ENCODE measurements at places on chromosomes 11 and 22.

DNA sequence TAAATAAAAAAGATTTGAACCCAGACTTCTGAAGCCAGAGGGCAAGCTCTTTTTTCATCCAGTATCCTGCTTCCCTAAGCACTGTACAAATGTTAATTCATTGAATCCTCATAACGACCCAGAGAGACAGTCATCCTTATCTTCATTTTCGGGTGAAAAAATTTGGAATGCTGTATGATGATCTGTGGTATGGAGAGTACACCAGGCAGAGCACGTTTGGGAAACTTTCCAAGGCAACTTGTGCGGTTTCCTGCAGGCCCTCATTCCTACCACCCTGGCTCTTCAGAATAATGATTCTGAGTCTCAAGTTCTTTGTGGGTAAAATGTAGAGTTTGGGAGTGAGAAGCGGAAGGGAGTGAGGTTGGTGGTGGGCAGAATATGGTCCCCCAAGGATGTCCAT lies 177.9 kb upstream of the CADM1 start:
- DNase-seq = no peak

DNA sequence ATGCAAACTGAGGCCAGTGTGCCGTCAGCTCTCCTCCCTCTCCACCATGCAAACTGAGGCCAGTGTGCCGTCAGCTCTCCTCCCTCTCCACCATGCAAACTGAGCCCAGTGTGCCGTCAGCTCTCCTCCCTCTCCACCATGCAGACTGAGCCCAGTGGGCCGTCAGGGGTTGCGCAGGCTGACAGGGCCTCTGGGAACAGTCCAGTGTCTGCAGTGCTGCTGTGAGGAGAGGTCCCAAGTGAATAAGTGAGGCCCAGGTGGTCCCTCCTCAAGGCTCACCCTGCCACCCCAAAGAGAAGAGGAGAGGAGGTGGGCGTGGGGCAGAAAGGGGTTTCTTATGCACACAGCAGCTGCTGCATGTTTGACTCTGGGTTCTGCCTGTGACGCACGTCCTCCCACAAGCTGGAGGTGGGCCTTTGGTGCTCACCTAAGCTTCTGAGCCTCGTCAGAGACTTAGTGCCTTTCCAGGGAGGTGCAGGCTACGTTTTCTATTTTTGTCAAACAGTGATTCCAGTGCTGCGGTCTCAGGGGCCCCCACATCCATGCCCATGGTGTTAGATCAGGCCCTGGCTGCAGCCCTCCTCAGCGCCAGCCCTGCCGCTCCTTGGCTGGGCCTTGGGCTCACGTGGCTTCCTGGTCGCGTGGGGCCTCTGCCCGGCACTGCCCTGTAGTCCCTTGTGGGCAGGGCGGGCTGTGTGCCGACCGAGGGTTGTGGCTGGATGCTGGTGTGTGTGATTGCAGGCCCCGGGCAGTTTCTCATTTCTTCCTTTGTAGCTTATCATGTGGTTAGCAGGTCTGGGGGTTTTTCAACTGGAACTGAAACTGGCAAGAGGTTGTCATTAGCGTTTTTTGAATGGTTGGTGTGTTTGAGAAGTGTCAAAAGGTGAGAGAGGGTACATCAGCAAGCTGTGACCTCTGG lies 7.1 kb downstream of the TPCN2 start:
- no peak for DNase-seq

- no peak for DNase-seq
Observed at GRCh38 chr22:30385942-30386341, 1.3 kb downstream of the RNF215 start.

DNA sequence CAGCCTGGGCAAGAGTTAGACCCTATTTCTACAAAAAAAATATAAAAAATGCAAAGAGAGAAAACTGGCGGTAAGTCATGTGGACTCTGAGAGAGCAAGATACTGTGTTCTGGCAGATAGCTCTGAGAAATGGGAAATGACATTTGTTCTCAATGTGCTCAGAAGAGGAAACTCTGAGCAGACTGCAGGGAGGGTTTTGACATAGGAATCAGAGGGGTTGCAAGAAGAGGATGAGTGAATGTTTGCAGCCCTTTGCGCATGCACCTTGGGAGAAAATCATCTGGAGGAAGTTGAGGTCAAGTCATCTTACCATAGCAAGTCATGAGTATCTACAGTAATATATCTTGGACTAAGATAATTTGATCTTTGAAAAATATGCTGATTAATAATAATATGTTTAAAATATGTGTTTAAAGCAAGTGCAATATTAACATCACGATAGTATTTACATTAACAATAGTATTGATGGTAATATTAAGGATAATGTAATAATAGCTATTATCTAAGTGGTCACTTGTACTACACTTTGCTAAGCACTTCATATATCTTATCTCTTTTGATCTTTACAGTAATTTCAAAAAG lies 2.6 kb downstream of the ACER3 start:
- DNase-seq = no peak

DNA sequence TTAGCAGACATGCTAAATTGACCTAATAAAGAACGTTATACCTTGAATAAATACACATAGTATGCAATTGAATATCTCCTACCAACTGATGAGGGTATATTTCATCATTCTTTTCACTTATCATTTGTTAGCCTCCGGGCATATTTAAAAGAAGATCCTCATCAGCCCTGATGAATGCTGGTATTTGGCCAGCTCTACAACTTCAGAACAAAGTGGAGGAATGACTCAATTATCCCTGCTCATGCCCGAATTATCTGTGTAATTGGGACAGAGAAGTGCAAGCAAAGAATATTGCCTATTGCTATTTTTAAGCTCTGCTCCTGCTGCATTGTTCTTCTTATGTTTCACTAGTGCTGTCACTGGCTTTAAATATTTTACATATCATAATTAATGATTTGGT lies 622.1 kb downstream of the METTL15 start:
- DNase-seq = no peak

DNA sequence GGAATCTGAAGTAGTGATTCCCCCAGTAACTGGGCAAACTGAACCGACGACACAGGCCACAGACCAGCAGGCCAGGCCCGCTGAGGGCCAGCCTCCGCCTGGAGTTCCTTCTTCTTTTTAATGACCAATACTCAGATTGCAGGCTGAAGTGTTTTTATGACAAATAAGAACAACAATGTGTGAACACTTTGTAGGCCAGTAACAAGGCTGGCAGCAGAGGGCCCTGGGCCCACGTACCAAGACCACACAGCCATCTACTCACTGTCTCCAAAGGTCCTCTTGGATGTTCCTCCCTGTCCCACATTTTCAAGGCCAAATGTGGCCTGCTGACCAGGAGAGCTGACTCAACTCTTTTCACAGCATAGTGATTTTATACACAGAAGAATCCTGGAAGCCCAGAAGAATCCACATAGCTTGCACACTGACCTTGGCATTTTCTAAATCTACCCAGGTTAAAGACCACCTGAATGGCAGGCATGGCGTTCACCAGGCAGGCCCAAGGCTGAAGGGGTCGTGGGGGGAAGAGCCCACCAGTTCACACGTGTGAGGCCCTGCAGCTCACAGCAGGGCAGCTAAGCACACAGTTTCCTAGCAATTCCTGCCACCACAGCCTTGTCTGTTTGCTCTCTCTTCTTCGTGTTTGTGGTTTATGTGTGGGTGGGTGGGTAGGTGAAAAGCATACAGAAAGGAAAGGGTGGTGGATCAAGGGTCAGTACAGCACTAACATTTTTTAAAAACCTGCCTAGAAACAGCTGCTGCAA lies 13.3 kb downstream of the SMCO4 start:
- DNase-seq = no peak

DNA sequence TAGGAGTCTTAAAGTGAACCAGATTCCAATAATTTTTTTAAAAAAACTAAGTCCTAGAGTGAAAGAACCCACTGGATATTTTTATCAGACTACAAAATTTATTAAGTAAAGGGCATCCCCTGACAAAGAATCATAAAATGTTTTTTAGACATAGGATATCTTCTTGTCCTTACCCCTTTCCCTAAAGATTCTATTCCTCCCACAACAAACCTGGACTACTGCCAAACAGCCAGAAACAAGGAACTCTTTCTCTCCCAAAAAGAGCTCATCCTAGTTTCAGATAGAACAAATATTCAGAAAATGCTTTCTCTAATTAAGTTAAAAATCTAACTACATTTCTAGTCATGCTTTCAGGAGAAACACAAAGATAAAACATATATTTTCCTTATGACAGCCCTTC lies 327.1 kb downstream of the FAM181B start:
- DNase-seq = no peak

DNA sequence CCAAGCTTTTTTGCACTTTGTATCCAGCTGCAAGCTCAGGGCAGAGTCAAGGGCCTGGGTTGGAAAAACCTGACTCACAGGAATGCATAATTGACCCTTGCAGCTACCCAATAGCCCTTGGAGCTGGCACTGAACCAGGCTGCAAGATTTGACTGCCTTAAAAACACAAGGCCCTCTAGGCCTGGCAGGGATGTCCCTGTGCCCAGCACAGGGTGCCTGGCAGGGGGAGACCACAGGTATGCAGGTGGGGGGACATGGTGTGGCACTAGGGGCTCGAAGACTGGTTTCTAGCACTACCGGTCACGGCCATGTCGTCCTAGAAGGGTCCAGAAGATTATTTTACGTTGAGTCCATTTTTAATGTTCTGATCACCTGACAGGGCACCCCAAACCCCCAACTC lies 30.2 kb downstream of the SBF1 start:
- no peak for DNase-seq

GRCh38 chr11:108115500-108116140 lies 5.7 kb upstream of the ACAT1 start:
- no peak for DNase-seq

DNA sequence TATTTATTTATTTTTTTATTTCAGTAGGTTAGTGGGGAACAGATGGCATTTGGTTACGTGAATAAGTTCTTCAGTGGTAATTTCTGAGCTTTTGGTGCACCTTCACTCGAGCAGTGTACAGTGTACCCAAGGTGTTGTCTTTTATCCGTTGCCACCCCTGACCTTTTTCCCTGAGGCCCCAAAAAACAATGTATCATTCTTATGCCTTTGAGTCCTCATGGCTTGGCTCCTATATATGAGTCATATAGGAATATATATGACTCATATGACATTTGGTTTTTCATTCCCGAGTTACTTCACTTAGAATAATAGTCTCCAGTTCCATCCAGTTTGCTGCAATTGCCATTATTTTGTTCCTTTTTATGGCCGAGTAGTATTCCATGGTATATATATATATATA lies 763.9 kb downstream of the NTM start:
- DNase-seq = no peak

DNA sequence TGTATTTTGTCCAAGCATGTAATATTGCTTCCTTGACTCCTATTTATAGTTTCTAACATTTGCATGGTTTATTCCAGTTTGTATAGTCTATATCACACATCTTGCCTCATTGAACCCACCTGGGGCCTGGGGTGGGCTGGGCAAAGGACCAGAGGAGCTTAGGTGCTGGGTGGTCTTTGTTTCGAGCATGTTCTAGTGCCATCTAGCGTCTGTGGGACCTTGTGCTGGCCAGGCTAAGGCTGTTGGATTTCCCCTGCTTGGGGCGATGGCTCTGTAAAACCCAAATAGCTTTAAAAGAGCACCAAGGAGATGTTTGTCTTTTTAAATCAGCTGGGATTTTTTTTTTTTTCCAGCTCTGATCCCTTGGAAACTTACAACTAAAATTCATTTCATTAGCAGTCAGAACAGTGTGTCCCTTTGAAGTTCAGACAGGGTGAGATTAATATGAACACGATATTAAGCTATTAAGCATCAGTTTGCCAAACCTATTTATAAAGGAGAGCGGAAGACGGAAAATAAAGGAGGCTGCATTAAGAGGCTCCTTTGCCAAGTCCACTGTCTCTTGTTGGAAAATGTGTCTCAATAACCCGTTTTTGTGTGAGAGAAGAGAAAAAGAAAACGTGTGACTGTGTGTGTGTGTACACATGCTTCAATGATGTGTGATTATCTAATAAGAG lies 157.4 kb downstream of the COMMD9 start:
- no peak for DNase-seq

- no peak for DNase-seq
Observed at GRCh38 chr11:74010306-74011300, 1.7 kb upstream of the UCP3 start.

DNA sequence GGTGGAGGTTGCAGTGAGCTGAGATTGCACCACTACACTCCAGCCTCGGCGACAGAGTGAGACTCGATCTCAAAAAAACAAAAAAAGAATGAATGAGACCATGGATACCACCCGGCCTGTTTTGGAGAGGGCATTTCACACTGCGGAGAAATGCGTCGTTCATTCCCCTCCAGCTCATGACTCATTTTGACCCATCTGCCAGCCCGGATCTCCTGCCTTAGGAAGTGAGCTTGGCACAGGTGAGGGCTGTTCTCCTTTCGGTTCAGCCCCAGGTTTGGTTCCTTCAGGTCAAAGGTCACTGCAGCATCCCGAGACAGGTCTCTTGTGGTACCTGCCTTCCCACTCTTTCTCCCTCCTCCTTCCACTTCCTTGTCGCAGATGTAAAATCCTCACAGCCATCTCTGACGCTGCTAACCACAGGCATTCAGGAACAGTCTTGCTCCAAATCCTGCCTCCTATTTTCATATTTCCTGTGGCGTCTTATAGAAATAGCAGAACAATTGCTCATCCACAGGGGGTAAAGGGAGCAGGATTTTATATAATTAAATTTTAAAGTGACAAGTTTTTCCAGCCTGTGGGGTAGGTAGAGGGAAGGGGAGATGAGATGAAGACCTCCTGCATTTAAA lies 517.9 kb downstream of the NTM start:
- peak; percentile 62 for DNase-seq

GRCh38 chr11:86595451-86595850 lies 77.0 kb downstream of the ME3 start:
- no peak for DNase-seq

GRCh38 chr11:55697817-55698216 lies 35.8 kb downstream of the OR4C6 start:
- no peak for DNase-seq

- no peak for DNase-seq
Observed at GRCh38 chr22:24108073-24108472, 73.2 kb upstream of the SUSD2 start.

GRCh38 chr11:111871693-111872161 lies 346 bp upstream of the ALG9 start:
- DNase-seq = no peak

GRCh38 chr11:112212290-112212689 lies 13.9 kb upstream of the PTS start:
- DNase-seq = no peak

DNA sequence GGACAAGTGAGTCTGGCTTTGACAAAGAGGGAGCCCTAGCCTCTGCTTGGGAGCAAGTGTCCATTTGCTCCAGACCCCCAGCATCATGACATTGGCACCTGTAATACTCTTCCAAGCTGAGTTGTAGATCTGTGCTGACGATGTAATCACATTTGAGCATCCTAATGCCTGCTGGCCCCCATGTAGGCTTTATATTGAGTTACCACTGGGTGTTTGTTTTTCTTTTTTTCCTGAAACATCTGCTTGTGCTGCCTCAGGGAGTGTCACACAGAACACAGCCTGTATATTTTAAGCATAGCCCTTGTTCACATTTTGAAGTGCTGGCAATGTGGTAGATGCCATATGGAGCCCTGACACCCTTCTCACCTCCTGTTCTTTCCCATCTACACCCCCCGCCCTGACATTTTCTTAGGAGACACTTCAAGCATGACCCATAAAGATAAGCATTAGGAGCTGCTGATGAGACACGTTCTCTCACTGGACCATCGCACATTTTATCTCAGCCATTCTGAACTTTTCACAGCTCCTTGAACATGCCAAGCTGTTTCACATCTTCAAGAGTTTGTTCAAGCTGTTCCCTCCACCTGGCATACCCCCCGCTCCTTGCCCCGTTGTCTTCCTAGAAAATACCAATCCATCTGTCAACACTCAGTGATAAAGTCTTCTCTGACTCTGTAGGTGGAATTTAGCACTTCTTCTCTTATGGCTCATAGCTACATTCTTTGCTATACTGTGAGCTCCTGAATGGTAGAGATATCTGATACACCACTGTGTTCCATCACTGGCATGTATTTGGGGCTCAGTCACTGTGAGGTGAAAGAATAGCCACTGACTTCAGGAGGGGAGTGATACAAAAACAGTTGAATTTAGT lies 128.7 kb downstream of the TRIM44 start:
- DNase-seq = no peak

All from amniotic stem cell (primary cell).